Ovary (tissue), 10 donors: ENCODE measurements at places on chromosomes 1 and 21.
A peak's percentile ranks its signal among the peaks of the same experiment; 100 is the strongest.

DNA sequence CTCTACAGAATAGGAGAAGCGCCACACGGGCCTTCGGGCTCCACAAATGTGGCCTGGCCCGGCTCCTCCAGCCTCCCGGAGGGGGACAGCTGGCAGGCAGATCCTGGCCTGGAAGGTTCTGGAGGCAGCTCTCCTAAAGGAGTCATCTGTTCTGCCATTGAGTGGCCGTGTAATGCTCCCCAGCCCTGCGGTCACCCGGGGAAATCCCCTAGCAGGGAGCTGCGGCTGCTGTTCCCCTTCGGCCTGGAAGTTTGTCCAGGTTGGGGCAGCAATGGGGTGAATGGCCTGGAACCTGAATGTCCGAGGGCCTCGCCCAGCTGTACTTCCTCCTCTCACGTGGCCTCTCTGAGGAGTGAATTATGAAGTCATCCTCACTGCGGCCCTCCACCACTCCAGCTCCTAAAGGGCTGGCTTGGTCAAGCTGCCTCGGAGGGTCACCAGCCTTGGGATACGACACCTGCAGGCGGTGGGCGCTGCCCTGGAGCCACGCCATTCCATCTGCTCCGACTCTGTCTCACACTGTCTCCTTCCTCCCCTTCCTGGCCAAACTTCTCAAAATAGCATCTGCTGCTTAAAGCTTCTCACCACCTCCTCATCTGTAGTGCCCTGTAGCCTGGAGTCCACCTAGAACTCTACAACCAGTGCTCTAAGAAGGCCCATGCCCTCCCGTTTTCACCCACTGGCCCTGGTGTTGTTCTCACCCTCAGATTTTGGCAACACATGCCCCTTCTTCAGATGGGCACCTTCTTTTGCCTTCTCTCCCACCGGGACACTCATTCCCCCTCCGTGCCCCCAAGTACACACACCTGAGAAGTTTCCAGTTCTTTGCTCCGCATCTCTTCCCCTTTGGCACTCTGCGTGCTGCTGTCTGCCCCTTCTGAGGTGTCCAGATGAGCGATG is 54.4 kb upstream of the TMPRSS2 start:
- no peak for DNase-seq

DNA sequence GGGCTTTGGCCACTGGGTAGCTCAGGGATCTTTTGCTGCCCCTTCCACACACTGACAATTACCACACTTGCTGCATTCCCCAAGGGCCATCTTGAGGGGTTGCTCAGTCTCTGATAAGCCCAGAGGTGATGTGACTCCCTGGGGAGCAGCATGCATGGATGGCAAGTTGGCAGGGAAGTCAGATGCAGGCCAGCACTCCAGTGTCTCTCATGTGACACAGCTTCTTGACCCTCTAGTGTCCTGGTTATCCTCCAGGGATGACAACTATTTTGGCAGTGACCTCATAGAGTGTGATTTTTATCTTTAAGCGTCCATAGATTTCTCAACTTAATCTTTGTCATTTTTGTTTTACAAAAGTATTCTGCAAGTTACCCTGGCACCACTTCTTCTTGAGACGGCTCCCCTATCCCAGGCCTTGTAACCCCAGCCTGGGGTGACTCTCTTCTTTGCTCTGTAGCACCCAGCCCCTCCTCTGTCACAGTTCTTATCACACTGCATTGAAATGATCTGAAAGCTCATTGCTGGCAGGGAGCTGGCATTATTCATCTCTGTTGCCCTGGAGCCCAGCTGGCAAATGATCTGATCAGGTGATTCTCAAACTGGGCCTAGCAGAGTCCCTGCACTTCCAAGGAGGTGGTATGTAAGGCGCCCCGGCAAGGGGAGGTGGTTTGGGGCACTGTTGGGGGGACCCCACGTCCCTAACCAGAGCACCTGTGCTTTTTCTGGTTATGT is 72.6 kb downstream of the TENT5C start:
- DNase-seq: no peak

GRCh38 chr1:216849146-216849545 is 125.9 kb upstream of the ESRRG start:
- no peak for DNase-seq

DNA sequence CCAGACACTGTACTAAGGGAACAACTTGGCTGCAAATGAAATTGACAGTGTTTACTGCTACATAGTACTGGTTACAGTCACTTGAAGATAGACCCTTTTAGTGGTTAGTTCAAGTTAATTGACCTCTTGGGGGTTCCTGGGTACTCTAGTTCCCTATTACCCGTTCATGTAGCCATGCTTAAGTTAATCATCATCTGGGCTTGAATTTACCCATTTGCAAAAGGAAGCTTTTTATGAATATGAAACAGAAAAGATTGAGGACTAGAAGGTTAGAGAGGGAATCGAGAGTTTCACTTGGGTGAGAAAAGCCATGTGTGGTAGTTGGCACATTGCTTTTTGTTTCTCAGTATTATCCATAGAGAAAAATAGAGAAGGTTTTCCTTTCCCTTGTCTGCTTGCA is 2.7 kb downstream of the MIA3 start:
- no peak for DNase-seq

DNA sequence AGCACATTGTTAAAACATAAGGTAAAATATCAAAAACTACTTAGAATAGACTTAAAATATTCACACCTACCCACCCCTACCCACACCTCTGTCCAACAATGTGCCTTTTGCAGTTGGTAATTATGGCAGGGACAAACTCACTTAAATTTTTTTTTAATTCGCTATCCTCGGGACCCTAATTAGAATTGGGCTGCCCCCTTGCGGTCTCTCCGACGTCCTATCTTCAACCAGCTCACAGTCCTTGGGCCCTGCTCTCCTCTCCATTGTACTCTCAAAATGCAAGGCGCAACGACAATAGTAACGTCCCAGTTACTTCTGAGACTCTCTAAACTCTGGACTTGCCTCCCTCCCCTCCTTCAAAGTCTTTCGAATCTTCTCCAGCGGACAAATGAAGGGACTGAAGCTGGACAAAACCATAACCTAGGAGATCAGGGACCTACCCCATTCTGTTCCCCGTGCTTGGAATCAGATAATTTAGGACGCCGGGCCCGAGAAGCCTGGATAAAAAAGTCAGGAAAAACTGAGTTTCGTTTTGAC is 1.1 kb upstream of the CIART start:
- DNase-seq: peak; percentile 86

- no peak for DNase-seq
Observed at GRCh38 chr1:154158307-154159125, 3.6 kb upstream of the NUP210L start.

GRCh38 chr1:176032040-176032645 is 174.9 kb downstream of the COP1 start:
- no peak for DNase-seq

GRCh38 chr21:34336756-34337391 is 26.9 kb upstream of the KCNE2 start:
- no peak for DNase-seq

DNA sequence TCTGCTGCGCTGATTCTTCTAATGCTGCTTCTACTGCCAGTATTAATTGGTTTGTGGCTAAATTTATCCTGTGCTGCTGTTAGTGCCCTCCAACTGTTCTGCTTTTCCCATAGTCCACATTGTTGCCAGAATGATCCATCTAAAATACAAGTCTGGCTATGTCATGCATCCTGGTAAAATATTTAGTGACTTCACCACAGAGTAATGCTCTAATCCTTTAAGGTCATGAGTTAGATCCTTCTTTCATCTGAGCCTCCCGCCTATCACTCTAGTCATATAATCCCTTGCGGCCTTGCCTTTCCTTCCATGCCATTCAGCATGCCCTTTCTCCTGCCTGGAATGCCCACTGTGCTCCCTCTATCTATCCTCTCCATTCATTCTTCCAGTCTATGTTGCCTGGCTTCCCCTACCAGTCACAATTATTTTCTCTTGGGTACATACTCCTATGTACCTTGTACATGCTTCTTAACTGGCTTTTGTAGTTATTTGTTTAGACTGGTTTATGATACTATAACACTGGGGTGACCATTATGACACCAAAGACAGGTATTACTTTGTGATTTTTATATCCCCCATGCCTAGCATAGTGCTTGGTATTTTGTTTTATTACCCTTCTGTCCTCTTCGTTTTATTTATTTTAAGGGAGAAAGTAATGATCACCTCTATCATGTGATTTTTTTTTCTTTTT is 144.0 kb downstream of the MAGI3 start:
- DNase-seq: no peak

GRCh38 chr1:85580872-85581801 is 576 bp downstream of the CCN1 start:
- peak; percentile 75 for DNase-seq

GRCh38 chr1:39711104-39711965 is 20.1 kb upstream of the HPCAL4 start:
- DNase-seq: no peak

- peak; percentile 61 for DNase-seq
Observed at GRCh38 chr1:22710701-22711049, at the start of gene EPHB2. EPHB2 (plus strand) TSS chr1:22710839; CDS start chr1:22710983, 144 bp downstream.

DNA sequence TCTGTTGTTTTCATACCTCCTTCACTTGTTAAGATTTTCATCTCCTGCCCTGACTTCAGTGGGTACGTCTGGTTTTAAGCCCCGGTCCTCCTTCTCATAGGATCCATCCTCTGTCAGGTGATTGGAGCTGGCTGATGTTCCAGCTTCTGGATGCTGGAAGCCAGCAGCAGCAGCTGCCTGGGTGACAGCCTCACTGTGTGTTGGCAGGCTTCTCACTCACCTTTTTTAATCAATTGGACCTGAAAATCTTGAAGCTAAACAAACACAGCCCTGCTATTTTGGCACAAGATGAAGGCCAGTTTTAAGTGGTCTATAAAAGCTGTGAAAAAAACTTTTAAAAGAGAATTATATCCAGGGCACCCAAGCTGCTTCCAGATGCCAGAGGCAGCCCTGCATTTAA is 181.0 kb downstream of the DISC1 start:
- DNase-seq: no peak

GRCh38 chr1:100866901-100867206 is 27.8 kb downstream of the EXTL2 start:
- no peak for DNase-seq

DNA sequence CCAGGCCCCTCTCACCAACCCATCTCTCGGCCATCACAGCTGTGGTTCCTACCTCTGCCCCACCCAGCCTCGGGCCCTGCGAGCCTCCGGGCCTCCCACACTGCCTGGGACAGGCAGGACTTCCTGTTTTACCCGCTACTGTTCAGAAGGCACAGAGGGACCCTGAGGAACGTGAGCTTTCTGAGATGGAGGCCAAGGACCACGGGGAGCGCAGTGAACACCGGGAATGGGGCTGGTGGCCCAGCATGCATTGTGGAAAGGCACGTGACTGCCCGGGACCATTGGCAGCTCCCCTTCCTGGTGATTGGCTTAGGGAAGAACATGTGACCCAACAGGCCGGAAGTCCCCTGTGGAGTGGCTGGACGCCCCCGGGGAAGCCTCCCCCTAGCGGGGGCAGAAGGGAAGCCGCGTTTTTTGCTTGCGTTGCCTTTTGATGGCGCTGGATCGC is 7.0 kb downstream of the S100B start:
- DNase-seq: no peak

DNA sequence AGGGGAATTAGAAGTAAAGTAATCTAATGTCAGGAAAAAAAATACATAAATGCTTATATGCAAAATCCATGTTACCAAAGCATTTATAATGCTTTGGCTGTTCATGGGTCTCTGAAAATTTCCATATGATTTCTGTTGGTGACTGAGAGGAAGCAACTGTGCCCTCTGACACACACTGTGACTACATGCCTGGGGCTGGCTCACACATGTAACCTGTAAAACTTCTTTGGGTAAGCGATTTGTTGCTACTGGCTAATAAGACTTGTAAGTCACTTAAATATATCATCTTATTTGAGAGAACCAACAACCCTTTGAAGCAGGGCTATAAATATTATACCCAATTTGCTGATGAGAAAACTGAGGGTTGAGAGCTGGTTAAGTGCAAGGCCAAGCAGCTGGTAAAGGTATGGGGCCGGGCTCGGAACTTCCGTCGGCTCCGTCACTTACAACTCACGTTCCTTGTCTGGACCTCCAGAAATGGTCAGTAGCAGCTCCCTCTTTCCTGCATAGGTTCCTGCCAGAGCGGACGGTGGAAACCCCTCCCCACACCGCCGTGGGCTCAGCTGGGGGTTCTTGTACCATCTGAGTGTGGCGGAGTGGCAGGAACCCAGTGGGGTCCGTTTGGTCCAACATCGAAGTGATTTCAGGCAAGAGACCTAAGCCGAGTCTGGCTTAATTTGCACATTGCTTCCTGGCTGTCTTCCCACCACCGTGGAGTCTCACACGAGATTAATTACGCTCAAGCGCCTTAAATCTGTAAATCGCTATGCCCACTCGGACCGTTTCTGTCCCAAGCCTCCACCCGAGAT is 714 bp downstream of the DFFA start:
- DNase-seq: no peak

GRCh38 chr1:62625415-62625814 is 28.1 kb downstream of the ANGPTL3 start:
- DNase-seq: no peak

DNA sequence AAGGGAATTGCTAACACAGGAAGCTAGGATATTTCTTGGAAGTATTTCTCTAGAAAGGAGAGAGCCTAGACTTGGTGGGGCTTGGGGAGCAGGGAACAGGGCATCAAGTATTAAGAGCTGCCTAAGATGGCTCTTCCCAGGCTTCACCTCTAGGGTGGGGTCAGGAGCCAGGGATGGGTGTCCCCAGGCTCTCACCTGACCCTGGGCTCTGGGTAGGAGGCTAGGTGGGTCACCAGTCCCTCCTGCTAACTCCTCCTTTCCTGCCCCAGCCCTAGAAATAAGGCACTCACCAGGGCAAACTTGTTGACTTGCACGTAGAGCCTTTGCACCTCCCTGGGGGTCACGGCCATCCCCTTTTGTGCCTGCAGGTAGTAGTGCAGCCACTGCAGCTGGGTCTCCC is 15.0 kb downstream of the ETNK2 start:
- DNase-seq: no peak

DNA sequence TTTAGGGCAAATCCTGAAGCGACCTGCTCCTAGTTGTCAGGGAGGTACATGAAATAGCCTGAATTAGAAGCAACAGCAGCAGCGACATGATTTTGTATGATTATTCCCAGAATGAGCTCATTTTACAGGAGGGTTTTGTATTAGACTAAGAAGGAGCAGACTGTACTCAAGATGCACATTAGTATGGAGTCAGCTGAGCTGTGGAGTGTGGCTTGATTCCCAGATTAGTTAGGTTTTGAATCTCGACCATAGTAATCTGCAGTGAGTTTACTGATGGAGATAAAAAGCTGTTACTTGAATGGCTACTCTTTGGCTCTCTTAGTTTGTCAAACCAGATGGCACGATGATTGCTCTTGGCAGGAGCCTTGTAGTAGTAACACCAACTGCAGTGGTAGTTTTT is 143.1 kb downstream of the PHTF1 start:
- no peak for DNase-seq

GRCh38 chr1:215600258-215600792 is 33.2 kb downstream of the KCTD3 start:
- no peak for DNase-seq

DNA sequence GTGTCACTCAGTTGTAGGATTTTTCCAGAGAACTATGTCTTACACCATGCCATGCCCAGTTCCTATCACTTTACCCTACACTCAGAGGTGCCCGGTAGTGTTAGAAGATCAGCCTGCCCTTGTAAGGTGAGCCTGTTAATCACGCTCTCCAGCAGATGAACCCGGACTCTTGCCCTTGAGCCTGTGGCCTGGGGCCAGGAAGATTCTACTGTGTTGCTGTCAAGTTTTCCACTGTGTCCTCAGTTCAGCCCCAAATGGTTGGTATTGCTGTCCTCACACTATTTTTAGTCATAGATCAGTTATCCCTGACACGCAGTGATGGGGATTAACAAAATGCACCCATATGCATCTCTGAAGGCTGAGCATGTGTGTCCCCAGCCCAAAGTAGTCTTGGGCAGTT is 105.0 kb upstream of the SPAG17 start:
- DNase-seq: no peak

GRCh38 chr1:211684791-211685190 is 9.4 kb upstream of the NEK2 start:
- no peak for DNase-seq
